Astrocyte (in vitro differentiated cells and primary cell): ENCODE measurements at places on chromosomes 3 and 15. TPM values are rescaled to one million over a fixed set of nuclear protein-coding genes. Genes with fewer than 3 reads are reported as not detected.

DNA sequence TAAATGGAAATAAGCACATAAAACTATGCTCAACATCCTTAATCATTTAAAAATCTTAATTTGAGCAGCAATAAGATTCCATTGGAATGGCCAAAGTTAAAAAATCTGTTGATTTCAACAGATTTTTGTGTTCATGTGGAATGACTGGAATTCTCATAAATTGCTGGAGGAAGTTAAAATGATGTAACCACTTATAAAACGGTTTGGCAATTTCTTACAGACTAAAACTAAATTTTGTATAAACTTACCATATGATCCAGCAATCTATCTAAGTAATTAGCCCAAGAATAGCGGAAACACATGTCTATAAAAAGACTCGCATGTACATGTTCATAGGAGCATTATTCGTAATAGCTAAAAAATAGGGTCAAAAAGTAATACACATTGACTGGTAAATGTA, 1713.6 kb downstream of the SI start:
- no peaks in the 10 kb centered on the region for H3K4me1 ChIP-seq
- H3K27ac ChIP-seq: no peak overlapping the region
- no peaks in the 10 kb centered on the region for H3K36me3 ChIP-seq
- DNase-seq: no peak

- no peaks in the 10 kb centered on the region for H3K27me3 ChIP-seq
- no peaks in the 10 kb centered on the region for H3K36me3 ChIP-seq
- peak overlapping the region; percentile 40 for H3K27ac ChIP-seq
- H3K4me3 ChIP-seq: peak overlapping the region; percentile 18
- peak; percentile 94 for DNase-seq
These were observed 20.6 kb upstream of the KCTD6 start for GRCh38 chr3:58471025-58471887.

Gene GOLGA8T
- 0.32 TPM in 1 of 2 replicates, not detected in the other for total RNA-seq

DNA sequence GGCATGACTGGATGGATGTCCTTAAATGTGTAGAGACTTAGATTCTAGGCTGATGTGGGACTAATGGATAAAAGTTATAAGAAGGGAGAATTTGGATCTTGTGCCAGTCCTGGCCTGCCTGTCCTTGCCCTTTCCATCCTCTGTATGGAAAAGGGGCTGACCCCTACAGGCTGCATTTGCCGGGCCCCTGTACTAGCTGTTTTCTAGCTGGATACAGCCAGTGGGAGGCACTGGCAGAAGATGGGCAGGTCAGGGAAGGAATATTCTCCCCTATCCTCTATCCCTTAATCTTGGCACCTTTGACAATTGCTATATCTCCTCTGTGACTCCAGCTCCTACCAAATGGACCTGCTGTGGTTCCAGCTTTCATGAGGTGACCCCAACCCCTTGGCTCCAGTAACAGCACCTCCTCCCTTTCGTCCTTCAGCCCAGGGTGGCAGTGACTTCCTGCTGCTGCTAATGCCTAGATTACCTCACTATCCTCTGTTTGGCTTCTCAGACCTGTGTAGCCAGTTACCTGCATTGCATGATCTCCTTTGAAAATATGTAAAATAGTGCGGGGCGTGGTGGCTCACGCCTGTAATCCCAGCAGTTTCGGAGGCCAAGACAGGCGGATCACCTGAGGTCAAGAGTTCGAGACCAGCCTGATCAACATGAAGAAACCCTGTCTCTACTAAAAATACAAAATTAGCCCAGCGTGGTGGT, 6.2 kb upstream of the TNFAIP8L3 start:
- DNase-seq: no peak
- H3K27me3 ChIP-seq: peaks cover 10% of the 10 kb centered on the region
- H3K4me3 ChIP-seq: no peak overlapping the region

Gene PAQR5
- total RNA-seq: 0.87 and 1.2 TPM in 2 replicates

Gene SLC24A5
- total RNA-seq: not detected in 2 replicates

DNA sequence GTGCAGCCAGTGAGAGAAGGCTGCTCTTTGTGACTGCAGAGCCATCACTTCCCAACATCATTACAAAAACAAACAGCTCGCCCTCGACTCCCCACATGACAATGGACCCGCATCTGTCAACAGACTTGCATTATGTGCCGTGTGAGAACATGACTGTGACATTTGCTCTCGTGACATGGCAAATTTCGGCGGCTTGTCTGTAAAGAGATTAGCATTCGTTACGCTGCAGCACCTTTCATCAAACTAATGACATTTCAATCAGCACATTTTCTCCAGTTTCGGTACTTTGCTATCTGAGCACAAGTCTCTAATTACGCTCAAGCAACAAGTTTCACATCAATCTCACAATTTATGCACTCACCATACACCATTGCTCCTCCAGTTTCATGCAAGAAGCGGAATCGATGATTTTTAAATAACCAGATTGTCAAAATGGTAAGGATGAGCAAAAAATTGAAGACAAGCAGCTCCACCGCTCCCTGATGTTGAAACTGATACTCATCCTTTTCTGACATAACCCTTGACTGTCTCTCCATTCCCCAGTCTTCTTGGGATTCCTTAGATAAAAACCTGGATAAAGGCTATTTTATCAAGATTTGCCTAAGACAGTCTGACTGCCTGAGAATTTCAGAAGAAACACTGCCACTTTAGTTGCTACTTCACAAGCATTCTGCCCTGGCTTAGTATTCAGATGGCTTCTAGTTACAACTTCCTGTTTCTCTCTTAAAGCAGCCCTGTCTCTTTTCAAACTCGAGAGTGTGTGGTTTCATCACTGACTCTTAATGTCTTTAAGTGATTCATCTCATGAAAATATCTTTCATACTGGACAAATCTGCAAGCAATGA, at the start of gene SLC9A9:
SLC9A9 (minus strand) TSS at position 682 of the 845 bp plus-strand sequence; CDS start at position 536, 146 bp downstream.
- DNase-seq: peak; percentile 71
- no peaks in the 10 kb centered on the region for H3K4me1 ChIP-seq
- H3K36me3 ChIP-seq: no peaks in the 10 kb centered on the region
- peak within 1 kb of the TSS; percentile 88 for H3K4me3 ChIP-seq
- H3K27me3 ChIP-seq: no peaks in the 10 kb centered on the region

DNA sequence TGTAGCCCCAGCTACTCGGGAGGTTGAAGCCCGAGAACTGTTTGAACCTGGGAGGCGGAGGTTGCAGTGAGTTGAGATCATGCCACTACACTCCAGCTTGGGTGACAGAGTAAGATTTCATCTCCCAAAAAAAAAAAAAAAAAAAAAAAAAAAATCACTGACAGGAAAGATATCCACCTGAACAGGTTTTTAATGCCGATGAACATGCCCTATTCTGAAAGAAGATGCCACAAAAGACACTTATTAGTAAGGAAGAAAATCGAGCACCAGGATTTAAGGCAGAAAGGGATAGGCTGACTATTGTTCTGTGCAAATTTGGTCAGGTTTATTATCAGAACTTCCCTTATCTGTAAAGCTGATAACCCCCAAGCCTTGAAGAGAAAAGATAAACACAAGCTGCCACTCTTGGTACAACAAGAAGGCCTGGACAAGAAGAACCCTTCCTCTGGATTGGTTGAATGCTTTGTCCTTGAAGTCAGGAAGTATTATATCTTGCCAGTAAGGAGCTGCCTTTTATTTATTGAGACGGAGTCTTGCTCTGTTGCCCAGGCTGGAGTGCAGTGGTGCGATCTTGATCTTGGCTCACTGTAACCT, 2.7 kb upstream of the PARP16 start:
- H3K36me3 ChIP-seq: no peaks in the 10 kb centered on the region
- no peak for DNase-seq
- H3K27ac ChIP-seq: no peak overlapping the region
- H3K4me3 ChIP-seq: no peak overlapping the region
- peaks cover 6% of the 10 kb centered on the region for H3K4me1 ChIP-seq

- no peak overlapping the region for H3K27ac ChIP-seq
- no peaks in the 10 kb centered on the region for H3K36me3 ChIP-seq
- no peaks in the 10 kb centered on the region for H3K27me3 ChIP-seq
- H3K4me3 ChIP-seq: no peak overlapping the region
- no peaks in the 10 kb centered on the region for H3K4me1 ChIP-seq
- DNase-seq: no peak
These were observed 65.4 kb upstream of the CLDN18 start for GRCh38 chr3:137944593-137944992.

GRCh38 chr3:134317106-134317947, 56.9 kb downstream of the AMOTL2 start:
- DNase-seq: no peak
- no peaks in the 10 kb centered on the region for H3K36me3 ChIP-seq
- H3K27ac ChIP-seq: peak overlapping the region; percentile 39
- no peaks in the 10 kb centered on the region for H3K27me3 ChIP-seq
- H3K4me1 ChIP-seq: peaks cover 55% of the 10 kb centered on the region
- no peak overlapping the region for H3K4me3 ChIP-seq

GRCh38 chr3:81823882-81824395, 62.5 kb upstream of the GBE1 start:
- H3K36me3 ChIP-seq: no peaks in the 10 kb centered on the region
- no peaks in the 10 kb centered on the region for H3K4me1 ChIP-seq
- DNase-seq: peak; percentile 1
- H3K27me3 ChIP-seq: no peaks in the 10 kb centered on the region
- H3K4me3 ChIP-seq: no peak overlapping the region

GRCh38 chr15:84736375-84736774, 12.0 kb upstream of the ZNF592 start:
- DNase-seq: no peak
- H3K36me3 ChIP-seq: no peaks in the 10 kb centered on the region
- no peak overlapping the region for H3K27ac ChIP-seq

DNA sequence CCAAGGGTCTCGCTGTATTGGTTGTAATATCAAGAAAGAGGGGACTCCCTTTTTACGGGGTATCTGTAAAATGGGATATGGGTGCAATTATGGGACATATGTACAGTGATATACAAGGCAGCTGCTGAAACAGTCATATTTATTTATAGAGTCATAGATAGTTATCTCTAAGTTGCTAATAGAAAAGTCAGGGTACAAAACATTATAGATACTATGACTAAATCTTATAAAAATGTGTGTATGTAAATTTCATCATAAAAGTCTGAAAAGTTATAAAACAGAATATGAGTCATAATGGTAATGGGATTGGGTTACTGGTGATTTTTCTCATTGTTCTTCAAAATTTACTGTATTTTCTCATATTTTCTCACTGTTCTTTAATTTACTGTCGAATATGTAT, 344.9 kb upstream of the SLCO3A1 start:
- no peaks in the 10 kb centered on the region for H3K27me3 ChIP-seq
- H3K4me3 ChIP-seq: no peak overlapping the region
- H3K4me1 ChIP-seq: peaks cover 8% of the 10 kb centered on the region
- no peak overlapping the region for H3K27ac ChIP-seq
- no peaks in the 10 kb centered on the region for H3K36me3 ChIP-seq

DNA sequence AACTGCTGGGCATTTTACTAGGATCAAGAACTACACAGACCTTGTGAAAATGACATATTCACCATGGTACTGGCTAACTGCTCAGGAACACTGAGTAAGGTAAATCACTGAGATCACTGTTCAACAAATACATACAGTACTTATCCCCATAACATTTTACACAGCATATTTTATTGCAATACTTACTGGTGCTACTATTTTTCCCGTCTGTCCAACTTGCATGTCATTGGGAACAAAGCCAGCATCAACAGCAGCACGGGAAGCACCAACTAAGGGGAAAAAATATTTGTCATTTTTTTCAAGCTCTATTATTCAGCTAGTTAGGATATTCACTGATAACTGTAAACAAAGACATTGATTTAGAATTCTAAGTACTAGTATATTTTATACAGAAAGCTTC, 37.0 kb downstream of the ETFA start:
- peaks cover 12% of the 10 kb centered on the region for H3K36me3 ChIP-seq
- no peaks in the 10 kb centered on the region for H3K4me1 ChIP-seq
- H3K4me3 ChIP-seq: no peak overlapping the region

Gene SPRED1
- 29.5 and 31.7 TPM in 2 replicates for total RNA-seq

DNA sequence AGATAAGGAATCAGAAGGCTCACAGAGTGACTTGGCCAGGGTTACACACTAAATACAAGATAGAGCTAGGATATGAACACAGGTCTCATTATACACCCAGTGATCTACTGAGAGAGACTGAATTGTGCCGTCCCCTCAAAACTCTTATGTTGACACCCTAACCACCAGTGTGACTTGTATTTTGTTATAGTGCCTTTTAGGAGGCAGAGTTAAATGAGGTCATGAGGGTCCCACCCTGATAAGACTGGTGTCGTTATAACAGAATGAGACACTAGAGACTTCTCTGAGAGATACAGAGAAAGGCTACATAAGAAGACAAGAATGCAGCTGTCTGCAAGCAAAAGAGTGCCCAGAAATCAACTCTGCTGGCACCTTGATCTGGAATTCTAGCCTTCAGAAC, 12.6 kb downstream of the KPNA1 start:
- no peak for DNase-seq
- no peak overlapping the region for H3K27ac ChIP-seq
- no peak overlapping the region for H3K4me3 ChIP-seq
- H3K36me3 ChIP-seq: no peaks in the 10 kb centered on the region
- H3K27me3 ChIP-seq: no peaks in the 10 kb centered on the region

DNA sequence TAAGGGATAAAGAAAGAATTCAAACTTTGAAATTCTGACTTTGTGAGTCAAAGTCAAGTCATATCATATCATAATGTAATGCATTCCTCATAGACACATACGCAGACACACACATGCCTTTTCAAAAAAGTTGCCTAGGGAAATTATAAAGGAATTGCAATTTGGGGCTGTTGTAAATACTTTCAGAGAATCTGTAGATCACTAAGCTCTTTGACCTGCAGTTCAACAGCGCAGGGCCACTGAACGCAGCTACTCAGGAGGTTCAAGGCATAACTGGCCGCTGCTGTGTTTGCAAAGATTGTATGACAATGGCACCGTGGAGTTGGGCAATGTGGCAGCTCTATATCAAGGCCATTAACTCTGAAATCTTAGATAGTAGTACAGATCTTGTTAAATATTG, 188.4 kb upstream of the THRB start:
- H3K4me3 ChIP-seq: no peak overlapping the region
- H3K27ac ChIP-seq: no peak overlapping the region
- no peaks in the 10 kb centered on the region for H3K36me3 ChIP-seq
- peaks cover 28% of the 10 kb centered on the region for H3K27me3 ChIP-seq

Gene UNC13C
- 0.18 and 0.50 TPM in 2 replicates for total RNA-seq

Gene DPH3
- total RNA-seq: 55.3 and 61.5 TPM in 2 replicates

DNA sequence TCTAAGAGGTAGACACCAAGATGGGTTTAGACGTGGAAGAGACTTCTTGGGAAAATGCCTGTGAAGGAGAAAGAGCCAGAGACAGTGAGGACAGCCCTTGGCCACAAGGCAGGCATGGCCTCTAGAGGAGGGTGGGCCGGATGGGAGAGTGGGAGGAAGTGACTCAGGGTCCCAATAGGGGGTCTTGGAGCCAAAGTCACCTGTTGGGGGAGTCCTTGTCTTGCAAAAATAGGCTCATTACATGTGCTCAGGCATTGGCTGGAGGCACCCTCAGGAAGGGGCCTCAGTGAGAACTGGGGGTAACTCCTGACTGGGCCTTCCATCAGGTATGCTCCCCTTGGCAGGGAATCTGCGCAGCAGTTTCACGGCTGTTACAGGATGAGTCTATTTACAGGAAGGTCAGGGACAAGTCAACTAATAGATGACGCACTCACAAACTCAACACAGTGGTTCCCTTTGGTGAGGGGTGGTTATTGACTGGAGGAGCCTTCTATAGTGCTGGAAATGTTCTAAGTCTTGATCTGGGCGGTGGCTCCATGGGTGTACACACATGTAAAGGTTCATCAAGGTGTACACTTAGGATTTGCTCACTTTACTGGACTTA, 259.6 kb downstream of the XXYLT1 start:
- H3K27me3 ChIP-seq: peaks cover 16% of the 10 kb centered on the region
- no peak for DNase-seq
- H3K36me3 ChIP-seq: no peaks in the 10 kb centered on the region
- no peak overlapping the region for H3K27ac ChIP-seq
- H3K4me1 ChIP-seq: no peaks in the 10 kb centered on the region

- DNase-seq: no peak
- H3K4me1 ChIP-seq: peaks cover 32% of the 10 kb centered on the region
- H3K36me3 ChIP-seq: no peaks in the 10 kb centered on the region
- H3K27ac ChIP-seq: peak overlapping the region; percentile 47
- no peak overlapping the region for H3K4me3 ChIP-seq
- no peaks in the 10 kb centered on the region for H3K27me3 ChIP-seq
These were observed 86.5 kb downstream of the TNIK start for GRCh38 chr3:171373711-171374110.
